ENCODE measurements at places on chromosomes 2 and 18.

GRCh38 chr2:29518010-29518409, 402.8 kb downstream of the CLIP4 start:
- DNase-seq, result no peak

- DNase-seq, result no peak
Measured at GRCh38 chr2:60899892-60900249, 18.5 kb downstream of the REL start.

GRCh38 chr18:11500153-11501122, 109.0 kb upstream of the SLC35G4 start:
- DNase-seq, result no peak

DNA sequence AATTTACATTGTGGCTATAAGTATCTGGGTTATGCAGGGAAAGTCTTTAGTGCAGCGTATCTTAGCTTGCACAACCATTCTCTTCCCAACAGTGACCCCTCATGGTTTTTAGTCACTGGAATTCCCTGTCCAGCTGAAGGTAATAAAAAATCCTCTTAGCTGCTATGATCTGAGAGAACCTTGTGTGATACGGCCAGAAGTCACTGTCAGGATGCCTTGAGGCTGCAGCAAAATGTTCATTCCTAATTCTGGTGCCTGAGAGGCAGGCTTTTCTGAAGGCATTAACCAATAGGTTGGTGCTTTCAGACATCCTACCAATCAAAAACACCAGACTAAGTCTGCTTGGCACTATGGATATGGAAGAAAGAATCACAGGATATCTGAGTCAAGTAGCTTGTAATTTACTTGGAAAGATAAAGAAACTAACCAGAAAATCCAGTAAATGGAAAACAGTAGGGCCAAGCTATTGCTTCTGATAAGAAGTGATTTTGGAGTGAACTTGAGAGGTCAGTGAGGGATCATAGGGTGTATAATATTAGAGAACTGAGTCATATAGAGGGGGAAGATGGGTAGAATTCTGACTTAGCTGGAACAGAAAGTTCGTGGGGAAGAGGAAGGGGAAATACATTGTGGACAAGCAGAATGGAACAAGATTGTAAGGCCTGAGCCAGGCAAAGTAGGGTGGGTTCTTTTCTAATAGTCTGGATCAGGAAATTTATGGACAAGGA, 89.0 kb upstream of the SLC14A2 start:
- no peak for DNase-seq

GRCh38 chr2:201257956-201258665, 2.2 kb upstream of the CASP8 start:
- peak; percentile 88 for DNase-seq

DNA sequence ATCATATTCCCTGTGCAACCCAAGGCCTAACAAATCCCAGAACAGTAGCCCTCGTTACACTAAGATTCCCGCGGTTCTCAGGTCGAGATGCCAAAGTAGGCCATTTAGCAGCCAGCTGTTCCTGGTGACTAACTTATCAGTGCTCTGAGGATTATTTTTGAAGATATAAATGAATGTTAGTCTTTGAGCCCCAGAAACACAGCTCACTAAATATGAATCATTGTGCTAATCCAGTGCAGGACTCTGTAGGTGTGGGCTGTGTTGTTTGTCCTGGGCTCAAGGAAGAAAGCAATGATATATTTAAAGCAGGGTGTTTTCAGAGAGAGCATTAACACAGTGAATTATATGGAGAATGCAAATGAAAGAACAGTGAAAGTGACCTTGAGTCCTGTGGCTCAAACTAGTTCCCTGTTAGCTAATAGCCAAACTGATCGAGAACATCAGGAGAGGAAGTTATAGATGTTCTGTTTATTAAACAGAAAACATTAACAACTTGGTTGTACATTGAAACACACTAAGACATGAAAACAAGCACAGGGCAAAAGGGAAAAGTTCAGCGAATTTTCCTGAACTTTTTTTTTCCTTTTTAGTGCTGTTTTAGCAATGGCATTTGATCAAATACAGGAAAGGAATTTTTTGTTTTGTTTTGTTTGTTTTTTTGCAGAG, 228.3 kb downstream of the RNF152 start:
- no peak for DNase-seq
